ENCODE measurements at places on chromosomes 7 and 10. TPM values are rescaled to one million over a fixed set of nuclear protein-coding genes. Genes with fewer than 3 reads are reported as not detected.

The FGFBP3 gene
- total RNA-seq, result 0.66 TPM

The SLC13A4 gene
- not detected for total RNA-seq

The GRIFIN gene
- not detected for total RNA-seq

The PON1 gene
- not detected for total RNA-seq

The DHX32 gene
- 18.1 TPM for total RNA-seq

The C10orf62 gene
- 0.33 TPM for total RNA-seq

The TIMM23 gene
- total RNA-seq, result 60.7 TPM

DNA sequence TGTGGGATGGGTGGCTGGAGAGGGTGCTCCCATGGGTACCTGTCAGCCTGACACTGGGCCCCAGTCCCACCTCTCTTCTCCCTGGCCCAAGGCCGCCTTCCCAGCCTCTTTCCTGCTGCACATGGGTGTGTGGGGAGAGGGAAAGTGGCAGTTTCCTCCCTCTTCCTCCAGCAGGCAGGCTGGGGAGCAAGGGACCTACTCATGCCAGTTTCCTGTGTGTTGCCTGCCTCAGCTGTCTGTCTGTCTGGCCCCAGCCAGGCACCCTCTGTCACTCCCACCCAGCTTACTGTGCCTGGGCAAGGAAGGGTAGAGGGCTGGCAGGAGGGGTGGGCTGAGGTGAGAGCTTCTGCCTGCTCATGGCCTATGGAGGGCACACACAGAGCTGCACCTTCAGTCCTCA, 46.3 kb upstream of the PCBD1 start:
- no peaks in the 10 kb centered on the region for H3K4me1 ChIP-seq
- no peaks in the 10 kb centered on the region for H3K36me3 ChIP-seq
- no peak overlapping the region for H3K27ac ChIP-seq
- H3K27me3 ChIP-seq, result no peaks in the 10 kb centered on the region
- DNase-seq, result no peak
- no peak overlapping the region for H3K4me3 ChIP-seq

- H3K4me1 ChIP-seq, result no peaks in the 10 kb centered on the region
- H3K27me3 ChIP-seq, result no peaks in the 10 kb centered on the region
- no peak overlapping the region for H3K4me3 ChIP-seq
- no peak overlapping the region for H3K27ac ChIP-seq
- no peaks in the 10 kb centered on the region for H3K36me3 ChIP-seq
- DNase-seq, result no peak
Measured at GRCh38 chr10:75065076-75065475, 46.4 kb upstream of the SAMD8 start.

DNA sequence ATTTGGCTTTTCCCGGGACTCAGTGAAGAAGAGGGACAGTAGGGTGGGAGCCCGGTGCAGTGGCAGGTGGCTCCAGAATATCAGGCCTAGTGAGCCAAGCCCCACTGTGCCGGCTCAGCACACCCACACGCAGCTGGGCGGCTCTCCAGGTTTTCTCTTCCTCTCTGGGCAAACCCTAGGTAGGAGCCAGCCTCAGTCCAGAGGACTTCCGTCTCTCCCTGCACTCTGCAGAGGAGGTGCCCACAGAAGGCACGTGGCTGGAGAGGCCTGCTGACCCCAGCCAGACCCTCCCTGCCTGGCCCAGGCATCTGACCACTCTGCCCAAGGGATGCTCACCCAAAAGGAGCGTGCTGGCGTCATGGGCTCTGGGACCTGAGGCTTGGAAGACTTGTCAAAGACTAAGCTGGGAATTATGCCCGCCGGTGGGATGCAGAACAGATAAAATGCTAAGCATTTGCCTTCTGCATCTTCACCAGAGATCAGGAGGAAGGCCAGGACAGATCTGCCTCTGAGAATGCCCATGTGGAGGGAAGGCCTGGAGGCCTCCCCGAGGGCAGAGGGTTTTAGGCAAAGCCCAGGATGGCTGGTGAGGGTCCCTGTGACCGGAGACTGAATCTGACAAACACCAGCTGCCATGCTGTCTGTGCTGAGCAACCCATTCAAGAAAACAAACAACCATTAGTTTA, 40.2 kb downstream of the TCERG1L start:
- DNase-seq, result no peak
- H3K4me3 ChIP-seq, result no peak overlapping the region
- H3K4me1 ChIP-seq, result no peaks in the 10 kb centered on the region
- no peaks in the 10 kb centered on the region for H3K36me3 ChIP-seq
- no peak overlapping the region for H3K27ac ChIP-seq

DNA sequence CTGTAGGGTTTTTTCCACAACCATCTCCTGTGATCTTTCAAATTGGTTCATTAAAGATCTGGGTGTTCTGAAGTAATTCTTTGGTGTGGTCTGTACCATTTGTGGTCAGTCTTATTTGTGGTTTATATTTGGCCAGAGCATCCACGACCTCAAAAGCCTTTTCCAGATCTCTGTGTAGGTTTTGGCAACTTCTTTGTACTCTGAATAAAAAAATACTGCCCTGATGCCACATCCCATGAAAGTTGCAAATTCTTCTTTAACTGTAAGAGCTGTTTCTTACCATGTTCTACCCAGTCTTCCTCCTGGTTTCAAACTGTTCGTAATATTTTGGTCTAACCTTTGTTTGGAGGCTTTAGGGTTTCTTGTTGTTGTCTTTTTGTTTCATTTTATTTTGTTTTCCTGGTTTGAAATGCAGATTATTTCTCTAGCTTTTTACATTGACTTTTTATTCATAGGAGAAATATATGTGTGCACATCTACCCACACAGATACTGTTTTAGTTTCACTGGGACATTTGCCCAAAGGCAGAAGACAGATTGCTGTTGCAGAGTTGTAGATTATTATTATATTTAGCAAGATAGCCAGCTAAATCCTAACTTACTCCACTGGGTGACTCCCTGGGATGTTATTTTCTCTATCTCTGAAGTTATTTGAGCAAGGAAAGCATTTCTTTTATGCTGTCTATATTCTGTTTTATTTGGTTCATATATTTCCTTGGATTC, 123.2 kb upstream of the SAMD8 start:
- H3K27me3 ChIP-seq, result no peaks in the 10 kb centered on the region
- DNase-seq, result no peak
- no peaks in the 10 kb centered on the region for H3K36me3 ChIP-seq
- H3K27ac ChIP-seq, result no peak overlapping the region
- no peaks in the 10 kb centered on the region for H3K4me1 ChIP-seq

DNA sequence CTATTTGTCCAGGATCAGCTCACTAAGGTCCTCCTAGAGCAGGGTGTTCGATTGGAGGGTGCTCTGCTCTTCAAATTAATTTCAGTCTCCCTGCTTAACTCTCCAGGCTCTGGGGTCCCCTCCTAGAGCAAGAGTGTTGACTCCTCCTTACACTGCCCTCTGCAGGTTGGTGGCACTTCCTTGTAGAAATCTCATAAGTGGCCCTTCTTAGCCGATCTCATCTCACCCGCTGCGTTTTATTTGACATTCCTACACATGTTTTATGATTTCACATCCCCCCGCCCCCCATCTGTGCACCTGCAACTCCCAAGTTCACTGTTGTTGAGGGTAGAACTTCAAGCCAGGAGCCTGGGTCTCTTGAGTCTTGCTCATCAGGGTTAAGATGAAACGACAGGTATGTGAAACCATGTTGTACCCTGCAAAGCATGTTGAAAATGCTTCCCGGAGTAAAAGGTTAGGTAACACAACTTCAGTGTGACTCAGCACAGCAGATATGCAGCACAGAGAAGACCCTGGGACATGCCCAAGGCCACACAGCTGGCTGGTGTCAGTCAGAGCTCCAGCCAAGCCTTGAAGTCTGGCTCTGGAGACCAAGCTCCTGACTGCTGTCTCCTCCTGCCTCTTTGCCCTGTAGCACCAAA, 171.2 kb downstream of the PRKAG2 start:
- no peak overlapping the region for H3K4me3 ChIP-seq
- H3K36me3 ChIP-seq, result no peaks in the 10 kb centered on the region
- no peaks in the 10 kb centered on the region for H3K4me1 ChIP-seq
- no peaks in the 10 kb centered on the region for H3K27me3 ChIP-seq

GRCh38 chr7:5437987-5438386, 14.4 kb upstream of the TNRC18 start:
- no peak overlapping the region for H3K4me3 ChIP-seq
- H3K36me3 ChIP-seq, result no peaks in the 10 kb centered on the region
- H3K4me1 ChIP-seq, result no peaks in the 10 kb centered on the region
- DNase-seq, result no peak

GRCh38 chr10:23338155-23338828, 6.3 kb downstream of the C10orf67 start:
- H3K36me3 ChIP-seq, result no peaks in the 10 kb centered on the region
- no peaks in the 10 kb centered on the region for H3K4me1 ChIP-seq
- DNase-seq, result no peak
- no peak overlapping the region for H3K27ac ChIP-seq
- no peak overlapping the region for H3K4me3 ChIP-seq

GRCh38 chr7:84102213-84102612, 92.4 kb downstream of the SEMA3A start:
- no peaks in the 10 kb centered on the region for H3K36me3 ChIP-seq
- H3K27me3 ChIP-seq, result no peaks in the 10 kb centered on the region
- no peaks in the 10 kb centered on the region for H3K4me1 ChIP-seq
- no peak for DNase-seq
- no peak overlapping the region for H3K4me3 ChIP-seq

- no peaks in the 10 kb centered on the region for H3K27me3 ChIP-seq
- no peak overlapping the region for H3K27ac ChIP-seq
- DNase-seq, result no peak
- no peaks in the 10 kb centered on the region for H3K36me3 ChIP-seq
- no peaks in the 10 kb centered on the region for H3K4me1 ChIP-seq
Measured at GRCh38 chr7:108604307-108605077, 34.8 kb downstream of the DNAJB9 start.
